Small intestine (tissue), 16 donors: ENCODE measurements at places on chromosomes 1 and 21.

DNA sequence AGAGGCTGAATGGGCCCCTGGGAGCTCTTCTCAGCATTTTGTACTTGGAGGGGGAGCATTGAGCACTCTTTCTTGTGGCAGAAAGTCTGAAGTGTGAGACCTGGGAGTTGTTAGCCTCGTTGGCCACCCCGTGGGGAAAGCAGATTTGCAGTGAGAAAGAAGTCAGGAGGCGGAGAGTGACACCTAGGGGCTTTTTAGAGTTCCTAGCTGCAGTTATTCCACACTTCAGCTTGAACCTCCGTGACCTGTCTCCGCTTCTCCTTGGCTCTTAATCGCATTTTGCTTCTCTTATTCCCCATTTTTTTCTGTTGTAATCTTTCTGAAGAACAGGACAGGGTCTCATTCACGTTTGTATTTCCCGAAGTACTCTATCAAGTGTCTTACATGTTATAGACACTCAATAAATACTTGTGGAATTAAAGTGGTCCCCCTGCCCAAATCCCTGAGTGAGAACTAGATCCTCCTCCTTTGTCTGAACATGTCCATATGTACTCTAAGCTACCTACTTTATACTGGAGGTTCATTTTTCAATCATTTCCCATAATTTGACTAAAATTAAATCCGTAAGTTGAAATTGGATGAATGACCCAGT lies 14.5 kb upstream of the C1orf141 start:
- DNase-seq: peak; percentile 84

GRCh38 chr1:63773496-63773814 lies 362 bp upstream of the ROR1 start:
- no peak for DNase-seq

DNA sequence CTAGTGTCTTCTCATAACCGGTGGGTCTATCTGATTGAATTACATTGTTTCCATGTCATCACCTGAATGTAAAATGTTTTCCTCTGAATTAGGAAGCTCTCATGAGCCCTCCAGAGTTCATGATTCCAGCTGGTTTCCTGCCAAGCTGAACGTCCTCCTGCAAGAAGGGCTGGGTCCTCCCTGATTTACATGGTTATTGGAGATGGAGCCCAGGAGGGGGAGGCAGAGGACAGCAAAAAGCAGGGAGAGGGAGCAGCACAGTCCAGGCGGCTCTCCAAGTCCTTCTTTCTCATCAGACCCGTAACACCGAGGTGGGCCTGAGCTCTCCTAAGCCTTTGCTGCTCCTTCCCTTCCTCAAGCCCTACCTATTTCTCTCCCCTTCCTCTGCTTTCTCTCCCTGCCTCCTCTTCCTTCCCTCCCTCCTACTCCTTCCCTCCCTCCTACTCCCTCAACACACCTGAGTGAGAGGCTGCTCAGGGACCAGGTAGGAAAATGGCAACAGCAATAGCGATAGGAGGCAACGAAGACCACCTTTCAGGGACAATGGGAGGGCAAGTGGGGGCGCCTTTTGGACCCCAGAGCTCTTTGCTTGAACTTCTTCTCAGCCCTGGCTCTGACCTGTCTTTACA lies 265.9 kb downstream of the PRDM2 start:
- peak; percentile 69 for DNase-seq

GRCh38 chr1:150979092-150980056 lies 2.7 kb upstream of the ANXA9 start:
- DNase-seq: peak; percentile 89
